ENCODE measurements at places on chromosomes 12 and 14.

DNA sequence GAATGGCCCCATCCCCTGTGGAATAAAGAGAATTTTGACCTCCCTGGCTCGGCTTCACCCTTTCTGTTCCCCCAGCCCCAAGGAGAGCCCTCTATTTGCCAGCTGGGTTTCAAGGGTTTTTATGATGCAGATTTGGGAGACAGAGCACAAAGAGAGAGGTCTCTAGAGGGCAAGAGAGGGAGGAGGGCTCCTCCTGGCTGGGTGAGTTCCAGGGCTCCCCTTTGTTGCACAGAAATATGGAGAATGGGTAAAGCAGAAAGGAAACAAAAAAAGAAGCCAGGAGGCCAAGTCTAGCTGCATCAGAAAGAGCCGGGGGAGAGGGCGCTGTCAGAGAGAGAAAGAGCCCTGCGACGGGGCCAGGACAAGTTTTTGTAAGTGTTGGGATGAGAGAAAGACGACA lies 319.6 kb upstream of the RTL1 start:
- no peak for DNase-seq

- DNase-seq, result no peak
These were observed 12.2 kb upstream of the C14orf180 start for GRCh38 chr14:104567141-104567956.

DNA sequence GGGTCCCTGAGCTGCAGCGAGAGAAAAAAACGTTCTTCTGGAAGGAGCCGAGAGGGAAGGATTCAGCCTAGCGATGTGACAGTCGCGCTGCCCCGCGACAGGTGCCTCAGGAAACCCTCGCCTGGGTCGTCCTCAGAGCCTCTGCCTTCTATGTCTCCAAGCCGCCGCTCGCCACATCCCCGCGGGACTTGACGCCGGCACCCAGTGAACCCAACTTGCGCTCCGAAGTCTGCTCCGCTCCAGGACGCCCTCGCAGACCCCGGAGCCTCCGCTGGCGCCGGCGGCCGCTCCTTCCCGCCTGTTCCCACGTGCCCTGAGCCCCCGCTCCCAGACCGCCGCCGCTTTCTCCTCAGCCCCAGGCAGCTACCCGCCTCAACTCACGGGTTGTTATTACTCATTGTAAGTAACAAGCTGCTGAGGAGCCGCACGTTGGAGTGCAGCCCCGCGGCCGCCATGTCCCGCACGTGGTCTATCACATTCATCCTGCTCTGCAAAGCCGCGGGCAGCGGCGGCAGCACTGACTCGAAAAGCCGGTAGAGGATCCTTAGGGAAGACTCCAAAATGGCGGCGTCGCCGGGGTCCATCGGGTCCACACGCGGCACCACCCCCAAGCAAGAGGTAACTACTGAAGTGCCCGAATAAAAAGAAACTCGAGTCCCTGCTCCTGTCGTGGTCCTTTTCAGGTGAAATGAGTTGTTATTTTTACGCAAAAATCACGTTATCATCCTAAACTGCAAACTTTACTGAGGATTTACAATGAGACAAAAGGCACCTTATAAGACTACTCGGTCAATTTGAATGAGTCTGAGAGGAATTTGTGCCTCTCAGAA lies at the start of gene ANAPC7:
TSS of gene ANAPC7 (minus strand) at position 563 of the 830 bp plus-strand sequence. CDS start at position 482, 81 bp downstream.
- peak; percentile 89 for DNase-seq

DNA sequence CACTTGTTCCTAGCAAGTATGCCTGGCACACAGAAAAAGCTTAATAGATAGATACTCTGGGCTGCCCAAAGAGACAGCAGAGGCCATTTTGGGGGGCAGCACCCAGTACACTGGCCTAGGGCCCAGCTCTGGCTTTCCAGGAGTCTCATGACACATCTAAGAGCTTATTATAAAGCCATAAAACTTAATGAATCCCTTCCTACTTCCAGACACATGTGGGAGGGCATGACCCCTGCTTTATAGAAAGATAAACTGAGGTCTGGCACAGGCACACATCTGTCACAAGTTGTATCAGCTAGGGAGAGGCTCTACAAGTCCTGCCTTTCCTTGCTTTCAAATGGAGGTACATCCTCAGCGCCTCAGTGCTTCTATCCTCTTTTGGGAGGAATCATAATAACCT lies 27.1 kb downstream of the FMNL3 start:
- no peak for DNase-seq

GRCh38 chr14:61751475-61751989 lies 10.7 kb upstream of the SNAPC1 start:
- no peak for DNase-seq

DNA sequence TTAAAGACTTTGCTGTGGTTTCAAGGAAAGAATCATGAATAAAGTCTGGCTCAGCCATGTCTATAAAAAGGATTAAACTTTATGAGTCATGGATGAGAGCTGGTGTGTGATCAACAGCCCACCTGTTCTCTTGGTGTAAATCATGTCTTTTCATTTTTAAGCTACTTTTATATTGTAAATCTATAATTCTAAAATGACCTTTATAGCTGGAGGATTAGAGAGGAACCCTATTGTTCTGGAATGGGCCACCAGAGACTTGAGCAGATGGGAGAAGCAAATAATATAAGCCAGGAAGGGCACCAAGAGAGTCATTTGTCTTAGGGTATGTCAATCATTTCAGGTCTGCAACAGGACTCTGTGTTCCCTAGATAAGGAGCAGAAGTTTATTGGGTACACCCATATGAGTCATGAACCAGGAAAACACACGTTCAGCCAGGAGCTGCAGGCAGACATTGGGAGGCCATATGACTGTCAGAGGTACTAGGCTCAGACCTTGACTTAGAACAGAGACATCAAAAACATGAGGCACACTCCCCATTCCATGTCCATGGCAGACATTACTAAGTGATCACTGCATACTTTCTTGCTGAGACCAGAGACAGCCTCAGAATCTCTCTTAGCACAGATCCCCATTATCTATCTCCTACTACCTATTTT lies 49.3 kb downstream of the NDUFA12 start:
- DNase-seq, result no peak

DNA sequence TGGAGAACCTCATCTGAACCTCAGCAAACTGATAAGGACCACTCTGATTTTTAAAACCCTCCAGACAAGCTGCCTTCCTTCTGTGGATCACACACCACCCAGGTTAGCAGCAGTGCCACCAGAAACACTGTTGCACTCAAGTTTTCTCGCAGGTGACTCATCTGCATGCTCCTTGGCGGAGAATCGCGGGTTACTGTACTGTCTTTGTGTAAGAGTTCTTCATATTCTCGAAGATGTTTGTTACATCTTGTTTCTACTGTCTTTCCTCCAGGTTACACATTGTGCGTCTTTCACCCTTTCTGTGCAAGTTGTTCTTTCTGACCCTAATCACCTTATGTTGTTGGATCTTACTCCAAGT lies 331.2 kb downstream of the CACNA1C start:
- DNase-seq, result no peak

DNA sequence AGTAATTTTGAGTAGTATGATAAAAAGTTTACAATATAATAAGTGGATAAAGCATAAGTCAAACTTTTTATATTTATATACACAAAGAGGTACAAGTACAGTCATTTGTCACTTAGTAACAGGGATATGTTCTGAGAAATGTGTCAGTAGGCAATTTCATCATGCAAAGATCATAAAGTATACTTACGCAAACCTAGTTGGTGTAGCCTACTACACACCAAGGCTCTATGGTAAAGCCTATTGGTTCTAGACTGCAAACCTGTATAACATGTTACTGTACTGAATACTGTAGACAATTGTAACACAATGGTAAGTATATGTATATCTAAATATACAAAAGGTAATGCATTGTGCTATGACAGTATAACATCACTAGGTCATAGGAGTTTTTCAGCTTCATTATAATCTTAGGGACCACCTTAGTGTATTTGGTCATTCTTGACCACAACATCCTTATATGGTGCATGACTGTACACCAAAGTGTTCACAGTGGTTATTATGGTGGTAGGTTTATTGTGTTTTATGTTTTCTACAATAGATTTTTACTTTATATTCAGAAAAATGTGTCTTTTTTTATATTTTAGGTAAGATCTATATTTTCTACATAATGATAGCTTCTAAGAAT lies 14.9 kb upstream of the SCFD1 start:
- DNase-seq, result no peak

- DNase-seq, result no peak
These were observed 66.3 kb downstream of the GPR135 start for GRCh38 chr14:59398841-59399240.

DNA sequence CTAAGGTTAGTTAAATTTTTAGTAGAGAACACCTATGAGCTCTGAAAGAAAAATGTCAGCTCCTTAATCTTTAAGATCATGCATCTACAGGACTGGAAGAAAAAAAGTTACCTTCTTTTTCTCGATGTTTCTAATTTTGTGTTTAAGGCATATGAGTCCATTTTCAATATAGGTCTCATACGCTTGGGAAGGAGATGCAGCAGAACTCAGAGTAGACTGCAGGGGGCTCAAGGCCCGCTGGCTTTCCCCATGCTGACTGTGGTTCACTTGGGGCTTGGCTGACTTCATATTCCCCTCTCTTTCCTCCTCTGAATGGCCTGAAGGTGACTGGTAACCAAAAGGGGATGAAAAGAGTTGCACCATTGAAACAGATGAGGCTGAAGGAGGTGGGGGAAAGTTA lies 1.5 kb downstream of the CAPRIN2 start:
- DNase-seq, result peak; percentile 13

DNA sequence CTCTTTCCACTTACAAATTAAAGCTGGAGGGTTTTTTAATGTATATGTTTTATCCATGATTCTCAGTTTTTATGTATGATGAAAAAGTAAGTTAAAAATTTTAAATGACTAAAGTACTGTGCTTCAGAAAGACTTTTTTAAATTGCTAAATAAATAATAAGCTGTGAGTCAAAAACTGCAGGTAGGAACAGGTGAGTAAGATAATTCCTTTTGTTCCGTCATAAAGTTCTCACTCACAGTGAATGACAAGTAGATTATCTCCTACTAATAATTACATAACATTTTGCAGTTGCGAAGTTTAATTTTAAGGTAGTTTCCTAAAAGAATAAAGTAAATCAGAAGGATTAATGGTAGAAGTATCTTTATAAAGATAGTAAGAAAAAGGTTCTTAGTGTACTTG lies 78.0 kb downstream of the PRKCH start:
- DNase-seq, result no peak

- no peak for DNase-seq
These were observed 12.2 kb downstream of the AGAP2 start for GRCh38 chr12:57726151-57726883.

DNA sequence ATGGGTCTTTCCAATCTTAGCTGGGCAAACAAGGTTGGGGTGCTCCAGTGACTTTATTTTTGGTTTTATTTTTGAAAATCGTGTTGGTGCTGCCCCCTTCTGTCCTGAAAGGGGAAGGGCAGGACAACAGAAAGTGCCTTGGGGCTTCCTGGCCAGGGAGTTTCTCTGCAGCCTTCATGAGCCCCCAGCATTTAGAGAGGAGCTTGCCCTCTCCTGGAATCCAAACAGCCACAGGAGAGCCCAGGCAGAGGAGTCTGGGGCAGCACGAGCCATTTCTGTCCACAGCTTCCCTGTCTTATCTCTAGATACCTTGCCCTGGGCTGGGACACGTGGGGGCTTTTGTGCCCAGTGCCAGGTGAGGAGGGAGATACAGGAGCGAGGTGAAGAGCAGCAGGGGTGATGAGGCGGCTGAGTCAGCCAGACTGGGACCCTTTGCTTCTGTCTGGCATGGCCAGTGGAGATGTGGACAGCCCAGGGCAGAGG lies 4.4 kb upstream of the C1RL start:
- DNase-seq, result no peak

DNA sequence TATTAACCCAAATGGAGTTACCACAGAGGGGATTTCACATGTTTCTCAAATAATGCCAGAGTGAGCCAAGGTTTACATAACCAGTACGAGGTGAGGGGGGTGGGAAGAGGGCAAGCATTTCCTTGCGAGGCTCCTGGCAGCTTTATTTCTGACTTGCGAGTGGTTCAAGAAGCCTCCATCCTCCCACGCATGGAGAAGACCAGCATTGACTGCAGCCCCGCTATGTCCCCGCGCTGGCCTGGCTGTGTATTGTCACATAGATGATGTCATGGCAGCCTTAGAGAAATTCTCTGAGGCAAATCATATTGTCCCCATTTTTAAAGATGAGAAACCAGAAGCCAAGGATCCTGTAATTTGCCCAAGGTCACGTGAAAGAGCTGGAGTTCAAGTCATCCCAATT lies 188.2 kb downstream of the CACNA1C start:
- DNase-seq, result no peak

DNA sequence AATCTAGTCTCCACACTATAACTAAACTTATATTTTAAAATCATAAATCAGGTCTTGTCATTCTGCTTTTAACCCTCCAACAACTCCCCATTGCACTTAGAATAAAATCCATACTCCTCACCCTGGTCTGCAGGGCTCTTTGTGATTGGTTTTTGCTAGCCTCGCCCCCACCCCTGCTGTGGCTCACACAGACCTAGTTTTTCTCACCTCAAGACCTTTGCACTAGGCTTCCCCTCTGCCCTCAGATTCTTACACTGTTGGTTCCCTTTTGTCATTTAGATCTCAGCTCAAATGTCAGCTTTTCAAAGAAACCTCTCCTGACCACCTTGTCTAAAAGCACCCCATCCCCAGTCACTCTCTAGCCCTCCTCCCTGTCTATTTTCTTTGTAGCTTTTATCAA lies 10.7 kb upstream of the LHX5 start:
- DNase-seq, result no peak

DNA sequence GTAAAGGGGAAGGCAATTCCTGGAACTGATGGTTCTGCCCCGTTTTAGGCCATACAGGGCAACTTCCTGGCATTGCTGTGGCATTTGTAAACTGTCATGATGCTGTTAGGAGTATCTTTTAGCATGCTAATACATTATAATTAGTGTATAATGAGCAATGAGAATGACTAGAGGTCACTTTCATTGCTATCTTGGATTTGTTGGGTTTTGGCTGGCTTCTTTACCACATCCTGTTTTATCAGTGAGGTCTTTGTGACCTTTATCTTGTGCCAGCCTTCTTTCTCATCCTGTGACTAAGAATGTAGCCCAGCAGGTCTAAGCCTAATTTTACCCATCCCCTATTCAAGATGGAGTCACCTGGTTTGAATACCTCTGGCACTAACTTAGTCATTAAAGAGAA lies 51.2 kb downstream of the TESPA1 start:
- peak; percentile 20 for DNase-seq

GRCh38 chr14:42214981-42215491 lies 608.4 kb downstream of the LRFN5 start:
- DNase-seq, result no peak

DNA sequence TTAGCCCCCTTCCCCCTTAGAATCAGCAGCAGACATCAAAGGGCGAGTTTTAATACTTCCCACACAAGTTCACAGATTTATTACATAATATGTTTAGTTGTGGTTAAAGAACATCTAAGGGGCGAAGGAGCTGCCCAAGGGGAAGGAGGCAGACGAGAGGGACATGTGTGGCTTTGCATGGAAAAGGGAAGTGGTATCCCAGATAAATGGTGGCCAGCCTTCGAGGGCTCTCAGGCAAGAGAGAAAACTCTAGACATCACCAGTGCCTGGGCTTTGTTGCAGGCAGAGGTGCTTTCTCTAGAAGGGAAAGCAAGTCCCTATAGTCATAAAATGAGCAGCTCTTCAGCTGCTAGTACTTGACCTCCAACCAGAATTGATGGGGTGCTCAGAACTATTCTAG lies 121.2 kb downstream of the CACNA1C start:
- DNase-seq, result no peak

Data from GM06990 (cell line).